ENCODE measurements at places on chromosomes 16 and 17. TPM values are rescaled to one million over a fixed set of nuclear protein-coding genes. Genes with fewer than 3 reads are reported as not detected.

The ZC3H7A gene
- 25.6 TPM for total RNA-seq

The TRPV3 gene
- total RNA-seq, result 1.0 TPM

The SLC9A5 gene
- 1.3 TPM for total RNA-seq

The PLA2G10 gene
- not detected for total RNA-seq

The SPATA32 gene
- not detected for total RNA-seq

The PHOSPHO1 gene
- 0.52 TPM for total RNA-seq

The KRTAP1-1 gene
- not detected for total RNA-seq

The CRK gene
- 37.5 TPM for total RNA-seq

The YPEL2 gene
- total RNA-seq, result 36.3 TPM

The TNFRSF13B gene
- not detected for total RNA-seq

The SLC2A4 gene
- 146 TPM for total RNA-seq

The KRTAP4-5 gene
- total RNA-seq, result not detected

The OTOP3 gene
- total RNA-seq, result not detected

The ABCC3 gene
- 0.88 TPM for total RNA-seq

The MYH8 gene
- not detected for total RNA-seq

The TEX19 gene
- total RNA-seq, result not detected

The PMP22 gene
- 135 TPM for total RNA-seq

The CETP gene
- 0.16 TPM for total RNA-seq

The SYNGR3 gene
- total RNA-seq, result 0.38 TPM

The LRRC37B gene
- total RNA-seq, result 3.2 TPM

The ZG16 gene
- total RNA-seq, result not detected

The CHAD gene
- total RNA-seq, result not detected

The SNAI3 gene
- 3.1 TPM for total RNA-seq

The DNAAF8 gene
- 0.77 TPM for total RNA-seq

The RNF222 gene
- total RNA-seq, result not detected

The CD79B gene
- total RNA-seq, result 4.6 TPM

The DVL2 gene
- total RNA-seq, result 19.8 TPM

The MRPL10 gene
- 60.5 TPM for total RNA-seq

The KRT39 gene
- total RNA-seq, result not detected

The HNF1B gene
- total RNA-seq, result not detected

The ANKS4B gene
- total RNA-seq, result not detected

The NAGLU gene
- 7.7 TPM for total RNA-seq

The KRTAP9-4 gene
- total RNA-seq, result not detected

The SNX20 gene
- total RNA-seq, result 0.69 TPM

The PIPOX gene
- total RNA-seq, result 0.60 TPM

The KRT23 gene
- total RNA-seq, result 0.33 TPM

The DNASE1L2 gene
- total RNA-seq, result 0.47 TPM

The CLEC3A gene
- total RNA-seq, result not detected

The TBC1D10B gene
- total RNA-seq, result 23.3 TPM

The PPP4C gene
- 32.2 TPM for total RNA-seq

The NOTUM gene
- not detected for total RNA-seq

The HEATR9 gene
- total RNA-seq, result not detected

The WNT9B gene
- 0.85 TPM for total RNA-seq

The CDH3 gene
- total RNA-seq, result 0.08 TPM

The NLRC5 gene
- 6.6 TPM for total RNA-seq

The TBC1D3 gene
- total RNA-seq, result not detected

The MLKL gene
- 3.2 TPM for total RNA-seq

The SEC14L5 gene
- total RNA-seq, result 15.5 TPM

The GPATCH8 gene
- 16.6 TPM for total RNA-seq
